ENCODE measurements at places on chromosomes 3 and 15.

DNA sequence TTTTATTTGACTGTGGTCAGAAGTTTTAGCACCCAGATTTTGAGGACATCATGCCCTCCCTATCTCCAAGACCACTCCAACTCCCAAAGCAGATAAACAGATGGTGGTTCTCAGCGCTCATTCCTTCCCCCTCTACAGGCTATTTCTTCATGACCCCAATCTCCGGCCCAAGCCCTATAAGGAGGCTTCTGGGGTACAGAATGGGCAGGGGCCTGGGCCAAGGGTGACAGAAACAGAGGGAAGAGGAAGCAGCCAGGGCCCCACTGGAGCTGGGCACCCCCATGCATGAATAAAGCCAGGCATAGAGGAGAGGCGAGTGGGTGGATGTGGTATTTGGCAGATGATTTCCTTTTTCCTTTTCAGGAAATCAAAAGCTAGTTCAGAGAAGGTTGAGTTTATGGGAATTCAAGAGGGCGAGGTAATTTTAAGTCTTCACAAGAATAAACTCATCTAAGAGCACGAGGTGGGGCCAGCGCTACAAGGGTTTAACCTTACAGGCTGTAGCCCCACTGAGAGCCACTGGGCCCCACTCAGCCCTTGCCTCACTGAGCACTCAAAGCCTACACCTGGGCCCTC, 104.8 kb upstream of the HERC1 start:
- no peak for DNase-seq

GRCh38 chr3:59570806-59571205, 521.0 kb upstream of the CFAP20DC start:
- DNase-seq = no peak

DNA sequence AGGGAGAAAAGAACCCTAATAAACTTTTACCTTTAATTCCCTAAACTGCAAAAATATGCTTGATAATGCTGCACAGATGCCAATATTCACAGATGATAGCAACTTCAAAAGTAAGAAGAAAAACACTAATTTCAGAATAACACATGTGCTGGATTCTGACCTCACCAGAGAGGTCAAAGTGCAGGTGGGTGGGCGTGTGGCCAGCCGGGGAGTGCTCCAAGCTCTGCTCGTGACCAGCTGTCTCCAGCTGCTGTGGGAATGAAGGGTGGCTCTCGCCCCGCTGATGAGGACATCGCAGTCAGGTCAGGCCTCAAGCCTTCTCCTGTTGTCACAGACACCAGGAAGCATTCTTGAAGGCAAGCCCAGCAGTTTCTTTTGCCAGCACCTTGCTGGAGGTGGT, 57.1 kb downstream of the ADAMTS17 start:
- DNase-seq = no peak

DNA sequence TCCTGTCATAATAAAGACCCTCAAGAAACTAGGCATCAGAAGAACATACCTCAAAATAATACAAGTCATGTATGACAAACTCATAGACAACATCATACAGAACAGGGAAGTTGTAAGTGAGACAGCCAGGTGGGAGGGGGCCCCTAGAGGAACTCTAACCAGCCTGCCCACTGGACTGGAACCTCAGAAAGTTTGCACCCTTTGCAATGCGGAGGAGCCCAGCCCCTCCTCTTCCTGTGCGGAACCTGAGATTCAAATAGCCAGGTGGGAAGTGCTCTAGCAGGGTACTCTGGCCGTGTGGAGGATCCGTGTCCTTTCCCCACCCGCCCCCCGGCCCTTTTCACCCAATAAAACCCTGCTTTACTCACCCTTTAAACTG, 387.0 kb upstream of the CBLB start:
- DNase-seq = no peak

DNA sequence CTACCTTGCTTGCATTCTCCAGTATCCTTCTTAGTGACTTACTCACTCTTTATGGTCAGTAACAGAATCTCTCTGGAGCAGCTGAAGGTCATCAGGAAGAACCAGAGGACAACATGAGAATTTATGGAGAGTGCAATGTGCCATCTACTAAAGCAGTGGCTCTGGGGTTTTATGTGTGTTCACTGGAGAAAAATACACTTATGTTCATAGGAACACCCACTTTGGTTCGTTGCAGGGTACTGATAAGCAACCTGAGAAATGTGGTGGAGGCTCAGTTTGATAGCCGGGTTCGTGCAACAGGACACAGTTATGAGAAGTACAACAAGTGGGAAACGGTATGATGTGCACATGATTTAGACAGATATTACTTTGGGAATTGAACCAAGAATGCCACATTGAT, 12.8 kb downstream of the CPB1 start:
- no peak for DNase-seq

- DNase-seq = no peak
Observed at GRCh38 chr3:52085681-52086282, 29.4 kb upstream of the DUSP7 start.

GRCh38 chr3:72728958-72729467, 119.2 kb downstream of the SHQ1 start:
- no peak for DNase-seq

DNA sequence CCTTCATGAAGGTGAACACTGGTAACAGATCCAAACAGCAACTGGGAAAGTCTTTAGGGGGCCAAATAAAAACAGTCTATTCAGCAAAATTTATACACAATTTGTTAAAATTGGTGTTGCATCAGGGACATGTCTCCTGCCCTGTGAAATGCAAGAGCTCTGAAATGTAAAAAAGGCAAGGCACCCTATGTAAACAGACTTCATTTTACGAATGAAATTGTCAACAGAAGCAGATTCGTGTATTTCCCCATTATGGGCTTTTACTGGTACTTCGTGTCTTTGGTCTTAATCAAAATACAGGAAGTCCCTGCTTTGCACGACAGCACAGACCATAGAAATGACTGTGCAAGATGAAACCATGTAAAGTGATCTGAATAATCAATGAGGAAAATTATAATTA, 127.3 kb upstream of the THBS1 start:
- no peak for DNase-seq

DNA sequence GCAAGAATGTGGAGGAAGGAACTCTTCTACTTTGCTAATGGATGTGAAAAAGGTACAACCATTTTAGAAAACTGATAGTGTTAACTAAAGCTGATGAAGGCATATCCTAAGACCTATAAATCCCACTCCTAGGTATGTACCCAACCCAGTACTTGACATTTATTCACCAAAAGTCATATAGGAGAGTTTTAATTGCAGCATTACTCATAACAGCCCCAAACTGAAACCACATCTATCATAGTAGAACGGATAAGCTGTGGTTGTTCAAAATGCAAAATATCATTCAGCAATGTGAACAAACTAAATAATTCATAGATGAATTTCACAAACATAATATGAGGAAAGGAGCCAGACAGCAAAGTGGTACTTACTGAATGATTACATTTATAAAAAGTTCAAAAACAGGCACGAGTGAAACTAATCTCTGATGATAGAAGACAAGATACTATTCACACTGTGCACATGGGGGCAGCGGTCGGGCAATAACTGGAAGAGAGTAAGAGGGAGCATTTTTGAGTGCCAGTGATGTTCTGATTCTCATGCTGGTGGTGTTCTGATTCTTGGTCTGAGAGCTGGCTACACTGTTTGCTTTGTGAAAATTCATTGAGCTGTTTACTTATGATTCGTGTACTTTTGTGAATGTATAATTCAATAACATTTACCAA, 34.3 kb downstream of the GOLIM4 start:
- DNase-seq = no peak
